ENCODE measurements at places on chromosomes 3 and 15.

DNA sequence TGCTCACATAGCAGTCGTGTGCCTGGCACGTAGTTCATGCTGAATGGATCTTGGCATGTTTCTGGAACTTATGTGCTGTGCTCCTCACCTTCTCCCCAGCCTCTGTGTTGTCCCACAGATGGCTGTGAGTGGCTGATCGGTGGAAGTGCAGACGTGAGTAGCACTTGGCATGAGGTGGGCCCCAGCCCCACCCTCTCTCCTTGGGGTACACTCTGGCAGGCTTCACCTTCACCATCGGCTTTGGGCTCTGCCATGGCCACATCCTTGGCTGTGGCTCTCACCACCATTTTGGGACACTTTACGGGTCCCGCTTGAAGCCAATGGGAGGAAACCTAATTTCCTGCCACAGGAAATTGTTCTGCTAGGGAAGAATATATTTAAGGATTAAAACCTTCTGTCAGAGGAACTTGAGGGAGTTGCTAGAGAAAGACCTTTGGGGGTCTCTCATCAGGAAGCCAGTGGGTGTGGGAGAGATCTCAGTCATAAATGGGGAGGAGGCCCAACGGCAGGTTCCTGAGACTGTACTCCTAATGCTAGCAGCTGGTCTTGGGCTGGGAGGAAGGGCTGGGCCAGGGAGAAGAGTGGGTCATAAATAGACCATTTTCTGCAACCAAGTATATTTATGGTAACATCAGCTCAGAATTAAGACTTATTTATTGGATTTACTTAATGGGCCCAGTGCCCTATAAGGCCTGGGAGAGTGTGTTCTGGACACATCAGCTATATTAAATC is 92.3 kb downstream of the SMAD3 start:
- no peak for DNase-seq
- H3K4me1 ChIP-seq, result peaks cover 1% of the 10 kb centered on the region
- no peak overlapping the region for H3K4me3 ChIP-seq
- H3K27ac ChIP-seq, result no peak overlapping the region
- no peaks in the 10 kb centered on the region for H3K27me3 ChIP-seq

GRCh38 chr3:4320096-4320911 is 17.1 kb downstream of the SETMAR start:
- H3K27ac ChIP-seq, result no peak overlapping the region
- no peaks in the 10 kb centered on the region for H3K4me1 ChIP-seq
- 0 out of 2 replicates have a peak, but pooled peaks cover 2% of the 10 kb centered on the region for H3K36me3 ChIP-seq
- no peaks in the 10 kb centered on the region for H3K27me3 ChIP-seq

DNA sequence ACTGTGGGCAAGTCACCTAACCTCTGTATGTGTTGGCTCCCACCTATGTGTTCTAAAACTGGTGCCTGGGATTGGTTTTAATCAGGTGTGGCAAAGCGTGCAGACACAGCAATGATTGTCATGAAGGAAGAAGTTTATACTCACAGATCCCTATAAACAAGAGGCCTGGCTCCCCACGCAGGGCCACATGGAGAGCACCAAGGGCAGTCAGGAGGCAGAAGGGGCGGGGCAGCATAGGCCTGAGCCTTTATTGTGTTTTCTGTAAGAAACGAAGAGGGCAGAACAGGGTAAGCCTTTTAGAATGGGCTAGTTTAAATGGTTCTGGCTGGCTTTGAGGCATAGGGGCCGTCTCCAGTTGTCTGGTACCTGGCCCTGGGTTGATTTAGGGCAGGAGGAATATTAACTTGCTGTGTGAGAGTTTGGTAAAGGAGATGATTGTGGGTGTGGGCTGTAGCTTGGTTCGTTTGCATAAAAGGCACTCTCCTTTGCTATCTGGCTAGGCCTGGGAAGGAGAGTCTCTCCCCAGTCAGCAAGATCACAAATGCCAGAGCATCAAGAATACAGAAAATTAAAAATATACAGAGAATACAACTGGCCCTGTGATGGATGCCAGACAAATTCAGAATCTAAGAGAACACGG is 2.2 kb upstream of the FBXW12 start:
- no peaks in the 10 kb centered on the region for H3K36me3 ChIP-seq
- H3K4me1 ChIP-seq, result peaks cover 2% of the 10 kb centered on the region
- no peak for DNase-seq
- H3K27me3 ChIP-seq, result no peaks in the 10 kb centered on the region

DNA sequence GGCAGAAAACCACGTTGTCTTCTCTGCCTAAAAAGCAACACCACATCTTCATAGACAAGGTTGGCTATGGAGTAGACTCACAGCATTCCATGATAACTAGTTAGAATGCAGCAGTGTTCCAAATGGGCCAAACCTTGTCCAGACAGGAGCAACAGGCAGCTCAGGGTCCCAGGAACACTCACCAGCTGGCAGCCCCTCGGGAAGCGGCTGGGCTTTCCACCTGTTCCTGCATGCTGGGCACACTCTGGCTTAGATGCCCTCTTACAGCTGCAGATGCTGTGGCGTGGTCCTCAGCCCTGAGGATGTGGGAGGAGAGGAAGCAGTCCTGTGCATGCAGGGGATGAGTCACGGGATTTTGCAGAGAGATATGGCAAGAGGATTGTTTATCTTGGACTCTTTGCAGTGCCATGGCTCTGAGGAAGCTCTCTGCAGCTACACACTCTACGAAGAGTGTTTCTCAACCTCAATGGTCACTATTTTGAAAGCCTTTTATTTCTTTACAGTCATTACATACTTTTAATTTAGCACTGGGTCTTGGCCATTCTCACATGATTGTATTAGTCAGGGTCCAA is 11.3 kb downstream of the NRROS start:
- H3K4me3 ChIP-seq, result no peak overlapping the region
- no peaks in the 10 kb centered on the region for H3K27me3 ChIP-seq
- H3K27ac ChIP-seq, result no peak overlapping the region
- no peak for DNase-seq

- no peaks in the 10 kb centered on the region for H3K36me3 ChIP-seq
- no peak overlapping the region for H3K4me3 ChIP-seq
- H3K27ac ChIP-seq, result no peak overlapping the region
- no peaks in the 10 kb centered on the region for H3K27me3 ChIP-seq
Measured at GRCh38 chr3:126338790-126339288, 18.4 kb downstream of the KLF15 start.

DNA sequence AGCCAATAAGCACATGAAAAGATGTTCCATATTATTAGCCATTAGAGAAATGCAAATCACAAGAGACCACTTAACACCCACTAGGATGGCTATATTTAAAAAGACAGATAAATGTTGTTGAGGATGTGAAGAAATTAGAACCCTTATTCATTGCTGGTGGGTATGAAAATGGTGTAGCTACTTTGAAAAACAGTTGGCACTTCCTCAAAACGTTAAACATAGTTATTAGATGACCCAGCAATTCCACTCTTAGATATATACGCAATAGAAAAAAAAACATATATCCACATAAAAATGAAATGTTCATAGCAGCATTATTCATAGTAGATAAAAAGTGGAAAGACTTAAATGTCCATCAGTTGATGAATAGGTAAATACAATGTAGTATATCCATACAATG is 47.1 kb upstream of the TERB2 start:
- no peaks in the 10 kb centered on the region for H3K27me3 ChIP-seq

DNA sequence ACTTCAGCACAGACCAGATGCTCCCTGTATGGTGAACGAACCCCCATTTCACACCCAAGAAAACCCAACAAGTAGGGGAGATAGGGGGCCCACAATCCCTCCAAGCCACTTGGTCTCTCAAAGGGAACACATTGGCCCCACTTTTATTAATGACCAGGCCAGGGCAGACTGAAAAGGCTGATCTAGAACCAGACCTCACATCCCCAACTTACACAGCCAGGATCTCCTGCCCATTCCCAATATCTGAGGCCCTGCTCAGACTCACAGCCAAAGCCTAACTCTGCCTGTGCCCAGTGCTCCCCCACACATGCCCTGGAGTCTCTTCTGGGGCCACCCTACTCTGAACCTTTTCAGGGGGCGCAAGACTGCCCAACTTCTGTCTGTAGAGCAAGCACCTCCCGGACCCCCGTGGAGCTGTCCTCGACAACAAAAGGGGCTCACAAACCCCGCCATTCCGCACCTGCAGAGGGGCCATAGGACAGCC is 1.8 kb downstream of the PLXNB1 start:
- peaks cover 18% of the 10 kb centered on the region for H3K36me3 ChIP-seq
- peak overlapping the region; percentile 74 for H3K4me3 ChIP-seq
- DNase-seq, result no peak

Data from iPS DF 6.9 (cell line).